ENCODE measurements at places on chromosomes 2 and 18.

DNA sequence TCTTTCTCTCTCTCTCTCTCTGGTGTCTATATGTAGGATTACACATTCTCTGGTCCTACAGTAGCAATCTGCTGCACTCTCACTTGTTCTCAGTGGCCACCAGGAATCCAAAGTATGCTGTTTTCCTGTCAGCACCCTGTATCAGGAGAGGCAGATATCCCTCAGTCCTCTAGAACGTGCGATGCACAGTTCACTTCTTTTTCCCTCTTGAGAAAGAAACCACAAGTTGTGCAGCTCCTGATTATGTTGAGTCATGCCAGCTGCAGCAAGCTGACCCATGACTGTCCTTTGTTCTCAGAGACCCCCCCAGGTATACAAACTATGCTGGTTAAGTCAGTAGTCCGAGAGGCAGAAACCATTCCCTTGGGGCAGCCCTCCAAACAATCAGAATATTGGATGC is 54.6 kb downstream of the LANCL1 start:
- no peak for DNase-seq

DNA sequence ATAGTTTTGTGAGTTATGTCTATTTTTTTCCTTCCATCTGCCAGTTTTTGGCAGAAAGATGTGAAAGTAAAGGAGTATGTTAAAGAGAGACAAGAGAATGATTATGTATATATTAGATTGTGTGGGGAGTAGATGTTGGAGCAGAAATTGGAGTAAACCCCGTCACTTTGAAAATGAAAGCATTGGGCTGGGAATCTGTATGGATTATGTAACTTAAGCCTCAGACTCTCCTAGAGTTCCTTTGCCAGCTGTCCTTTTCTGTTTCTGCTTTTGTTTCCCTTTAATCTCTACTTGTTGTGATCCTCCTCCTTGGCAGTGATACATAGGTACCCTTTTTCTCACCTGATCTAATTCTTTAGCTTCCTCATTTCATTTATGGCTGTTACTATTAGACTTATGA is 19.2 kb downstream of the CCDC138 start:
- no peak for DNase-seq

- DNase-seq, result no peak
Observed at GRCh38 chr2:37501113-37501512, 156.7 kb downstream of the QPCT start.

DNA sequence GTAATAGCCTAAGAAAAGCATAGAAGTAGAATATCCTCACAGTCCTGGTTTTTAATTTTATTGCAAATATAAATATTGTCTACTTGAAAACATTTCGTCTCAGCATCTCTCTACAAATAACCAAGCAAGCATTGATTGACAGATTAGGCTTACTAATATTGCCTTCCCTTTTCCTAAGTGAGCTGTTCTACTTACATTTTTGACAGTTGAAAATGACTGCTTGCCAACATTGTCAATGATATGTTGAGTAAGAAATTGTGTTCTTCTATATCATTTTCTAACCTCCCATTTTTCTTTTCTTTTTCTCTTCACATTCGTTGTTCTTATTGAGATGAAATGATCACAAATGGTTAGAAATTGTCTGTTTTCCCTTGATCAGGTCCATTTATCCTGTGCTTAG is 47.0 kb upstream of the STK39 start:
- DNase-seq, result no peak

GRCh38 chr2:1988594-1988993 is 244.3 kb upstream of the PXDN start:
- DNase-seq, result no peak

DNA sequence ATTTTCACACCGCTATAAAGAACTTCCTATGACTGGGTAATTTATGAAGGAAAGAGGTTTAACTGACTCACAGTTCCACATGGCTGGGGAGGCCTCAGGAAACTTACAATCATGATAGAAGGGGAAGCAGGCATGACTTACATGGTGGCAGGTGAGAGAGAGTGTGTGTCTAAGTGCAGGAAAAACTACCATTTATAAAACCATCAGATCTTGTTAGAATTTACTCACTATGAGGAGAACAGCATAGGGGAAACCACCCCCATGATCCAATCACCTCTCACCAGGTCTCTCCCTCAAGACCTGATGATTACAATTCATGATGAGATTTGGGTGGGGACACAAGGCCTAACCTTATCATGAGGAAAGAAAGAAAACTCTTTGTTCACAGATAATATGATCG is 174.6 kb downstream of the SRBD1 start:
- DNase-seq, result no peak

GRCh38 chr2:46825939-46826568 is 89.6 kb downstream of the MCFD2 start:
- no peak for DNase-seq

- DNase-seq, result no peak
Observed at GRCh38 chr2:21422050-21422449, 298.3 kb downstream of the TDRD15 start.

- DNase-seq, result no peak
Observed at GRCh38 chr2:32474381-32474780, 117.6 kb downstream of the BIRC6 start.

- no peak for DNase-seq
Observed at GRCh38 chr18:76359909-76360308, 135.1 kb downstream of the ZNF516 start.

DNA sequence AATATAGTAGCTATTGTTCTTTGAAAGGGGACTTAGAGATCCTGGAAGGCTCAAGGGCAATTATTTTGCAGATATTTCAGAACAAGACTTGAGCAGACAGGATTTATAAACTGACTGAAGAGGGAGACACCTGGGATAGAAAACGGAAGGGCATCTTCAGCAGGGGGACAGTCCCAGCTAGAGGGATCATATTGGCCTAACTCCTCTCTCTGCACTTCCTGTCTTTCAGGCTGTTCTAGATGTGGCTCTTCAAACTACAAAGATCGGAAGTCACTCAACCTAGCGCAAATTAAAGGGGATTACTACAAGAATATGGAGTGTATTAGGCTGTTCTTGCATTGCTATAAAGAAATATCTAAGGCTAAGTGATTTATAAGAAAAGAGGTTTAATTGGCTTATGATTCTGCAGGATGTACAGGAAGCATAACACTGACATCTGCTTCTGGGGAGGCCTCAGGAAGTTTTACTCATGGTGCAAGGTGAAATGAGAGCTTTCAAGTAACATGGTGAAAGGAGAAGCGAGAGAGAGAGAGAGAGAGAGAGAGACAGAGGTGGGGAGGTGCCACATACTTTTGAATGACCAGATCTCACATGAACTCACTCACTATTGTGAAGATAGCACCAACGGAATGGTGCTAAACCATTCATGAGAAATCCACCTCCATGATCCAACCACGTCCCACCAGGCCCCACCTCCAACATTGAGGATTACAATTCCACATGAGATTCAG is 5.3 kb upstream of the CTIF start:
- no peak for DNase-seq

DNA sequence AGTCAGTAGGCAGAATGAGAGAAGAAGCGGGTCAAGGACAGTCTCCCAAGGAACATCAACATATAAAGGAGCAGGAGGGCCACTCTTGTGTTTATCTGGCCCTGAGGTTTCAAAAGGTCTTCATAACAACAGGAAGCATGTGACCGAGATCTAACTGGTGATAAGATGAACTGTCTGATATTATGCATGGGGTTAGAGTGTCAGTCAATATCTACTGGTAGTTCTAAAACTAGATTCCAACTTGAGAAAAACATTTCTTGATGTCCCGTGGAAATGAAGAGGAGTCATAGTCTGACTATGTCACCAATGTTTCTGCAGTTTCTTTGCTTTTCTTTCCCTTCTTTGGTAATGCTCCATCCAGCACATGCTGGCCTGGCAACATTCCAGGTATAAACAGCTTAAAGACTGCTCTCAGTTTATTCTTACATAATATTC is 77.5 kb upstream of the ITPRID2 start:
- no peak for DNase-seq

DNA sequence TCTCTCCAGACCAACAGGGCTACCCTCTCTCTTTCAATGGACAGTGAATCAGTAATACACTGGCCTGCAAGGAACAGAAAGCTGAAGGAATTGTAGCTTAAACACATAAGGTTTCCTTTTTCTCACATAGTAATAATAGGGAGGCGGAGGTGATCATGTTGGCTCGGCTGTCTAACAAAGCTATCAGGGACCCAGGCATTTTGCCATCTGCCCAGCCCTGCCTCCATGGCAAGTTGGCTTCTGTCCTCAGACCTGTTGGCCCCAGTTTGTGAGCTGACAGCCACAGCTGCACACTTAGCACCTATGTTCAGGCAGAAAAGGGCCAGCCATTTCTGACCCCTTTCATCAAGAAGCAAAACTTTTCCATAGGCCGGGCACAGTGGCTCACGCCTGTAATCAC is 2.0 kb upstream of the CHRNG start:
- no peak for DNase-seq

DNA sequence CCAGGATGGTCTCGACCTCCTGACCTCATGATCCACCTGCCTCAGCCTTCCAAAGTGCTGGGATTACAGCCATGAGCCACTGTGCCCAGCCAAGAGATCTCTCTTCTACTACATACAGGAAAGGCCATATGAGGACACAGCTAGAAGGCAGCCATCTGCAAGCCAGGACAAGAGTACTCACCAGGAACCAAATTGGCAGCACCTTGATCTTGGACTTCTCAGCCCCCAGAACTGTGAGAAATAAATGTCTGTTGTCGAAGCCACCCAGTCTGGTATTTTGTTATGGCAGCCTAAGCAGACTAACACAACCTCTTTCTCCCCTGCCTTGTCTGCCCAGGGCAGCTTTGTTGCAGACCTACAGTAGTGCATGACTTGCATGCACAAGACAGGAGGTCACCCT is 211.3 kb upstream of the HAAO start:
- DNase-seq, result no peak

GRCh38 chr2:101991721-101992145 is at the start of gene IL1R2:
IL1R2 (plus strand) TSS chr2:101991960; CDS start chr2:102008576, 16,616 bp downstream.
- no peak for DNase-seq

DNA sequence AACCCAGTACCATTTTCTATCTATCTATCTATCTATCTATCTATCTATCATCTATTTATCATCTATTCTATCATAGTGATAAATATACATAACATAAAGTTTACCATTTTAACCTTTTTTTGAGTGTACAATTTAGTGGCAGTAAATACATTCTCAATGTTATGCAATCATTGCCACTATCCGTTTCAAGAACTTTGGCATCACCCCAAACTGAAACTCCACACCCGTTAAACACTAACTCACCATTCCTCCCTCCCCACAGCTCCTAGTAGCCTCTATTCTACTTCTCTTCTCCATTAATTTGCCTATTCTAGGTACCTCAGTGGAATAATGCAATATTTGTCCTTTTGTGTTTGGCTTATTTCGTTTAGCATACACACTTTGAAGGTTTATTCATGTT is 82.5 kb upstream of the KCNE4 start:
- DNase-seq, result no peak

DNA sequence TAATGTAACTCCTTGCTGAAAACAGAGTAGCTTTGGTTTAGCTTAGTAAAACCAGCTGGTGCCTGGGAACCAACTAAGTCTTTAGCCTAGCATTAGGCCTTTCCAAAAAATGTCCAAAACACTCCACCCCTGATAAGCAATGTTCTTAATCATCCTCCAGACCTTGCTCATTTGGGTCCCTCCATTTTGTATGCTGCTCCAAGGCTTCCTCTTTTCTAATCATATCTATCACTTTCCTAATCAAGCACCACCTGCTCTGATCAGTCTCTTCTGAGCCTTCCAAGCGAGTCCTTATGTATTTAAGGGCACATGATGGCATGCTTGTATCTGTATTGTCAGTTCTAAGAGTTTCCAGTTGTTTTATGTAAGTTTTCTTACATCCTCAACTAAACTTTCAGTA is 23.6 kb downstream of the THADA start:
- DNase-seq, result no peak

DNA sequence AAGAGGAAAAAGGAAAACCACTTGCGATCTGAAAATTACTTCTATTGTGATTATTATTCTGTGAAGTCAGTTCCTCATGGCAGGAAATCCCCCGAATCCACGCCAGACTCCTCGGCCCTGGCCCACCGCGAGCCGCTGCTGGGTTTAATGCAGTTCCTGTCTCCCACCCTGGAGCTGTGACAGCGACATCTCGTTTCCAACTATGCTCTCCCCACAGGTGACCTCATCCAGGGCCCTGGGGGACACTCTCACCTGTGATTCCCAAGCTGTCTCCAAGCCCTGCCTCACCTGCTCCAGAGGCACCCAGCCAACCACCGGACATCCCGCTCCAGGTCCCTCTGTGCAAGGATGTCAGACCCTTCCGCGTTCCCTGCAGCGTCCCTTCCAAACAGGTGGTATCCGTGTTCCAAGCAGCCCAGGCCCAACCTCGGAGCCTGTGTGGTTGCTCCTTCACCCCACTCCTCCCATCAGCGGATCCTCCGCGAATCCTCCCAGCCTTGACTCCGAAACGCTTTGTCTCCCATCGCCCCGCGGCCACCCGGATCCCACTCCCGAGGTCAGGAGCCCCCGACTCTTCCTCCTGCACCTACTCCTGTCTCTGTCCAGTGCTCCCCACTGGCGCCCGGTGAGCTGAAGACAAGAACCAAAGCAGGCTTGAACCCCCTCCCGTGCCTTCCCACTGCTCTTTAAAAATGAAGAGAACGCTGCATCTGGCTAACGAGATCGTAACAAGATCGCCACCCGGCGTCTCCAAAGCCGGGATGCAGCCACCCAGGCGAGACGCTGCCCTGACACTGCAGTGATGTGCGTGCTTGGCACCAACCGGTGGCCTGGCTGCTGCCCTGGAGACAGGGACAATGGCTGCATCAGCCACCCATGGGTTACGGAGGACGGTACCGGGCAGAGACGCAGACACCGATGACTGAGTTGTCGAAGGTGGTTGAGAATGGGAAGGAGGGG is 96.5 kb downstream of the NDUFA10 start:
- DNase-seq, result no peak

- peak; percentile 12 for DNase-seq
Observed at GRCh38 chr2:31523871-31524492, 56.8 kb downstream of the SRD5A2 start.

- DNase-seq, result no peak
Observed at GRCh38 chr2:20585359-20585709, 65.6 kb downstream of the HS1BP3 start.

GRCh38 chr2:106106622-106107508 is 87.2 kb downstream of the UXS1 start:
- DNase-seq, result no peak

- no peak for DNase-seq
Observed at GRCh38 chr2:96923201-96923600, 53.3 kb upstream of the SEMA4C start.

DNA sequence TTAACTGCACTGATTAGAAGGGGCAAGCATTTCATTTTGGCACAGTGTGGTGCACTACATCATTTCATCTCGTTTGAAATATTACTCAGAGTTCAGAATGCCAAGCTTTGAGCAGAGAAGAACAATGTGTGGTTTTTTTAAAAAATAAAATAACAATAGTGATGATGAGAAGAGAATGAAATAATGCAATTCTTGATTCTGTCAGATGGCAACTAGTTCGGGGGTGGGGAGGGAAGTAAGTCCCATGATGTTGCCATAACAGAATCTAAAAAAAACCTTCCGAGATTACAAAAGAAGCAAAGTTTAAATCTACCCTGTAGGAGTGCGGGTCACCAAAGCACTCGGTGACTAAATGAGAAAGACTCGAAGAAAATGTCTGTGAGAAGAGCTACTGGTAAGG is 490.4 kb downstream of the NR4A2 start:
- no peak for DNase-seq
